ENCODE measurements at places on chromosomes 16 and 17. TPM values are rescaled to one million over a fixed set of nuclear protein-coding genes. Genes with fewer than 3 reads are reported as not detected.

ATP6V0C gene
- 92.4 TPM for total RNA-seq

TMEM235 gene
- 2.0 TPM for total RNA-seq

MRPL58 gene
- 62.9 TPM for total RNA-seq

ANKRD40CL gene
- not detected for total RNA-seq

GP1BA gene
- not detected for total RNA-seq

NXN gene
- total RNA-seq: 122 TPM

ZACN gene
- not detected for total RNA-seq

SPIRE2 gene
- total RNA-seq: 4.1 TPM

ZG16 gene
- not detected for total RNA-seq

ITGB3 gene
- 11.8 TPM for total RNA-seq

CCDC200 gene
- 0.48 TPM for total RNA-seq

CLDN9 gene
- 3.2 TPM for total RNA-seq

ADAD2 gene
- total RNA-seq: not detected

CDK5R1 gene
- total RNA-seq: 1.7 TPM

TERB1 gene
- total RNA-seq: not detected

TNK1 gene
- total RNA-seq: 1.3 TPM

CCL1 gene
- total RNA-seq: not detected

CLEC18A gene
- total RNA-seq: not detected

CDYL2 gene
- total RNA-seq: 0.74 TPM

TPPP3 gene
- 4.6 TPM for total RNA-seq

KRTAP4-4 gene
- total RNA-seq: not detected

PERCC1 gene
- 0.18 TPM for total RNA-seq

SULT1A1 gene
- 23.6 TPM for total RNA-seq

FAM171A2 gene
- 49.5 TPM for total RNA-seq

FADS6 gene
- 0.83 TPM for total RNA-seq

SMIM5 gene
- 0.11 TPM for total RNA-seq

SHISA9 gene
- total RNA-seq: not detected

METTL26 gene
- 196 TPM for total RNA-seq

RHBDF1 gene
- 28.2 TPM for total RNA-seq

DHRS7C gene
- total RNA-seq: 0.63 TPM

NKD1 gene
- 1.8 TPM for total RNA-seq

C16orf96 gene
- 3.6 TPM for total RNA-seq

POLR3E gene
- 43.5 TPM for total RNA-seq

C16orf78 gene
- total RNA-seq: not detected

CAMTA2 gene
- 11.6 TPM for total RNA-seq

KRT32 gene
- total RNA-seq: not detected

HCRT gene
- total RNA-seq: 1.3 TPM

RNF222 gene
- not detected for total RNA-seq

RDM1 gene
- total RNA-seq: 6.4 TPM

TPSAB1 gene
- total RNA-seq: not detected

HASPIN gene
- total RNA-seq: 2.4 TPM

BRICD5 gene
- total RNA-seq: 24.4 TPM

RRAD gene
- 51.6 TPM for total RNA-seq

C17orf100 gene
- total RNA-seq: 3.7 TPM

STH gene
- total RNA-seq: not detected

IRX3 gene
- 207 TPM for total RNA-seq

CHP2 gene
- total RNA-seq: not detected

CDC27 gene
- total RNA-seq: 85.4 TPM

TPSD1 gene
- not detected for total RNA-seq

HNF1B gene
- total RNA-seq: not detected

SCNN1B gene
- not detected for total RNA-seq

MED9 gene
- 34.0 TPM for total RNA-seq
